Neural crest cell (in vitro differentiated cells): ENCODE measurements at places on chromosomes 7 and 10. TPM values are rescaled to one million over a fixed set of nuclear protein-coding genes. Genes with fewer than 3 reads are reported as not detected.
A peak's percentile ranks its signal among the peaks of the same experiment; 100 is the strongest.

UBE2D4 gene
- total RNA-seq, result 14.1 and 15.6 TPM in 2 replicates

SYPL1 gene
- total RNA-seq, result 39.4 and 42.2 TPM in 2 replicates

KIAA1217 gene
- total RNA-seq, result 8.8 and 10.5 TPM in 2 replicates

SFRP4 gene
- total RNA-seq, result not detected in 2 replicates

ZDHHC16 gene
- 58.1 and 58.2 TPM in 2 replicates for total RNA-seq

ADCYAP1R1 gene
- total RNA-seq, result 8.8 and 9.0 TPM in 2 replicates

DNA sequence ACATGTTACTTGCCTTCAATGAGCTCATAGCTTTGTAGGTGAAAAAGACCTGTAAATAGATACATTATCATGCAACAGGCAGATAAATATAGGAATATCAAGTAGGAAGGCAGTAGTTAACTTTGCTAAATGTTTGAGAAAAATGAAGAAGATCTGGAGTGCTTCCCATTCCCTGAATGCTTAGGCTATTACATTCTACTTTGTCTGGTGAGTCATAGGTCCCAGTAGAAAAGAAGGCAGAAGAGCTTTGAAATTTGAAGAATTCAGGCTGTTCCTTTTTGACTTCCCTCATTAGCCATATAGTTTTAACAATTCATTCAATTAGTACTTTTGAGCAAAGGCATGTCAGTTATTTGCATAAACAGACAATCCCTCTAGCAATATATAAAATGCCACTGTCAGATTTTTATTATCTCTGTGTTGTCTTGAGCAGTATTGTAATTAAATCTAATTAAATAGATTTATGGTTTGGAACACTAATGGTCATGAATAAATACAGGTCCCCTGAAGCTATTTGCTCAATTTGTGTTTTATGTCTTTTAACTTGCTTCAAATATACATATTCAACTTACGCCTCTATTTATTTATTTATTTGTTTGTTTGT, 875.0 kb downstream of the REEP3 start:
- no peak for DNase-seq

- no peak for DNase-seq
These were observed 24.9 kb upstream of the SLF2 start for GRCh38 chr10:100887761-100888296.

GRCh38 chr10:88810196-88810961, 7.8 kb downstream of the LIPM start:
- no peak for DNase-seq

DNA sequence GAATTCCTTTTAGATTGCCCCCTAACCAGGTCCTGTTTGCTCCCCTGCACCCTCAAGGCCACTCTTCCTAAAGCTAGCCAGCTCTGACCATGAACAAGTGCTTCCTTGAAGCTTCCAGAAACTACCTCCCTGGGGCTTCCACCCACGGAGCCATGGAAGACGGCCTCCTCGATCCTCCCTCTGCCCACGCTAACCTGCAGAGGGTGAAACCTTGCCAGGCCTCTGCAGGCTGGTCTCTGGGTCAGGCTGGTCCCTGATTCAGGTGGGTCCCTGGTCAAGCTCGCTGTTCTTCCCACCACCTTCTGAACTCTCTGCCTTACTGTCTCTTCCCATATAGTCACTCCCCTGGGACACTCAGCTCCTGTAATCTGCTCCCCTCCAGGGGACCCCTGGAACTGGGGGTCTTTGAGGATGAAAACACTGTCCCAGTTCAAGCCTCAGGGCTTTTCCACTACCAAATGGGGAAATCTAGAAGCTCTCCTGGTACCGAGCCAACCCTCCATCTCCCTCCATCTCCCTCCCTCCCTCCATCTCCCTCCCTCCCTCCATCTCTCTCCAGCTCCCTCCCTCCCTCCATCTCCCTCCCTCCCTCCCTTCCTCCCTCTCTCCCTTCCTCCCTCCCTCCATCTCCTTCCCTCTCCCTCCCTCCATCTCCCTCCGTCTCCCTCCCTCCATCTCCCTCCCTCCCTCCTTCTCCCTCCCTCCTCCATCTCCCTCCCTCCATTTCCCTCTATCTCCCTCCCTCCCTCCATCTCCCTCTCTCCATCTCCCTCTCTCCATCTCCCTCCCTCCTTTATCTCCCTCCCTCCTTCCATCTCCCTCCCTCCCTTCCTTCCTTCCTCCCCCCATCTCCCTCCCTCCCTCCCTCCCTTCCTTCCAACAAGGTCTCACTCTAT, 2.9 kb downstream of the MLXIPL start:
- no peak for DNase-seq

GRCh38 chr10:12382157-12382548, 32.8 kb downstream of the CAMK1D start:
- DNase-seq, result no peak

DNA sequence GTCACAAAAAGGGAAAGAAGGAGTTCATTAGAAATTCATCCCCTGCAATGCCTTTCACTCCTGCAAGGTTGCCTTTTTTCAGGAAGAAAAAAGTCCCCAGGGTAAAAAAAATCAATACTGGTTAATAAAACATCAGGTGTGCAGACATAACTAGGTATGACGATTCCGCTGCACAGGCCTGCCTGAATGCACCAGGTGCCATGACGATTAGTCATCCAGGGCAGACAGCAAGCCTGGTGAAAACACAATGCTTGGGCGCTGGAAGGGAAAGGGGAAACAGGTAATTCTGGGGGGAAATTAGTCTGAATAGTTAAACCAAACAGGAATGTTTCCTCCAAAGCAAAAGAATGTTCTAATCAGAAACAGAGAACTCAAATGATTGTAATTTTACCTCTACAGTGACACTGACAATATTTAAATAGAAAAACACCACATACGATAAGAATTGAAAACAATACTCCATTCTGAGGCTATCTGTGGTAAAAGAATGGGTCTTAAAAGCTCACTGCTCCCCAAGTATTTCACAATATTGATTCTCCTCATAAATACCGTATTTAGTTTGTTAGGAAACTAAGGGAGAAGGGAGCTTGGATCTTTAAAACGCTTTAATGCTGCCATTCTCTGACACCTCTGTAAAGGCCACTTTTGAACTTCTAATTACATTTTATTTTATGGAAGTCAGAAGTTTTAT, 45.2 kb downstream of the VPS41 start:
- DNase-seq, result no peak

DNA sequence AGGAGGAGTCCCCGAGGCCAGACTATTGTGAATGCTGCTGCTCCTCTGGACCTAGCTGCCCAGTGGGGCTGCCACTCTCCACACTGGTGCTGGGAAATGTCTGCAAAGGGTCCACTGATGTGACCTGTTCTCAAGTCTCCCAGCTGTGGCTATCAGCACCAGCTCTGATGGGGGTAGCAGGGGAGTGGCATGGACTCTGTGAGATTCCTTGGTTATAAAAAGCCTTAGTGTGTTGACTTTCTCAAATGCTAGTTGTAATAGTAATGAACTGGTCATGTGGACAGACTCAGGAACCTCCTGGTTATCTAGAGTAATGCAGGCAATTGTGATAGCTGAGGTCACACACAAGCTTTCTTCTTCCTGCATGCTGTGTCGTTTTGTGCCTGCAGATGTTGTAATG, 34.1 kb upstream of the ARMC3 start:
- DNase-seq, result no peak

- no peak for DNase-seq
These were observed 141.9 kb upstream of the PRSS1 start for GRCh38 chr7:142607351-142607750.

DNA sequence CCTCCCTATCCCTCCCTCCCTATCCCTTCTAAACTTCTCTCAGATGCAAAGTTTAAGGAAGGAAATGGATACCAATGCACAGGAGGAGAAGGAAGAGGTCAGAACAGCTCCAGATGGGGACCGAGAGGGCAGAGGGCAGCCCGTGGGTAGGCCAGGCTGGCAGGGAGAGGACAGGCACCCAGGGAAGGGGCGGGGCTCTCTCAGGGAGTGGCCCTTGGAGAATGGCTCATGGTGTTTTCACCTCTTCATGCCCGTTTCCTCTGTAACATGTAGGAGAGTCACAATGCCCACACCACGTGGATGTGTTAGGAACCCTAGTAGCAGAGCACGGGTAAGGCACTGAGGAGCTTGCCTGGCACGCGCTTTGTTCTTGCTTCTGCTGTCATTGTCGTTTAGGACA, 264.5 kb downstream of the CELF2 start:
- no peak for DNase-seq

- DNase-seq, result peak; percentile 92
These were observed at the start of gene PRPF18 for GRCh38 chr10:13586676-13587355. Gene PRPF18, plus strand, starts transcription at chr10:13586965. Its CDS starts 122 bp downstream, at chr10:13587087.

- no peak for DNase-seq
These were observed 44.8 kb upstream of the ADO start for GRCh38 chr10:62759599-62760175.

DNA sequence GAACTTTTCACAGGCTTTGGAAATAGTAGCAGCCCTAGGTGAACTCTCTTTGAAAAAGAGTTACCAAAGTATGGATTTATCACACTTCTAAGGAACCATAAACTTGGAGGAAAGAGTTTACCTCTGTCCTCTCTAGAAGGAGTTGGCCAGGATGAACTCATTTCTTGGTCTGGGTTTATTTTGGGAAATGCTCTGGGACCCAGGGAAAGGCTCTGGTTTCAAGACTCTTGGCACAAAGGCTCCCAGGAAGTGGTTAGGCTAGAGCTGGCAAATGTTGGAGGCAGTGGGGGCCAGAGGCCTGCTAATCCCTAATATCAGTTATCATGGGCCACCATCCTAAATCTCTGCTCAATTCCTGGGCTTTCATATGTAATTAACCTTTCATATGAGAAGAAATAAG, 36.3 kb upstream of the CDK6 start:
- no peak for DNase-seq

DNA sequence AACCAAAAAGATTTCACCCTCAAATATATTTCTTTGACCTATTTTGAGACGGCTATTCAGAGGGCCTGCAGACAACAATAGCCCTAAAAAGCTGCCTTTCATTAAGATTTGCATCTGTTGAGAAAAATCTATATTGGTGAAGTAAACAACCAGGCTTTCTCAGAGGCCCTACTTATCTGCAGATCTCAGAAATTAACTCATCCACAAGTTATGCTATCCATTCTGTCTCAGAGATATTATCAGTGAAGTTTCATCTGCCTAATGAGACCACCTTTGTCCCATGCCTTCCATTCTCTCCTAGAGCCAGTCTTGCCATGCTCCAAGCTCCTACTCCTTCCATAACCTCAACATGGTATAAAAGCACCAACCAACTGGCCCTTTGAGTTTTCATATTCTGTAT, 130.3 kb downstream of the CACNA2D1 start:
- DNase-seq, result no peak

DNA sequence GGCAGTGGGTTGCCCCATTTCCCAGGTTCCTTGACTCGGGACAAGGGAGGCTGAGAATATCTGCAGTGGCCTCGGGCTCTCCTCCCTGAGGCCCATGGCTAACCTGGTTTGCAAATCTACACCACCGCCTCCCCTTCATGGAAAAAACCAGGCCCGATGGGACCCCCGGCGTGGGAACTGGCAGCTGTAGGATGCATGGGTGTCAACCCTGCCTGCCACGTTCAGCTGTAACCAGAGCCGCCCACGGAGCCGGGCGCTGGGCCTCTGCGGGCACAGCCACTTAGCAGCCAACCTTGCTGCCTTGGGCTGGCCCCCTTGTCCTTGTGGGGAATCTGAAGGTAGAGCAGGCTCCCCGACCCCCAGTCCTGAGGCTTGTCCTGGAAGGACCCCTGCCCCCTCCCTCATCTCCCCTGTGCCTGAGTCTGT, 1.6 kb downstream of the PWWP2B start:
- DNase-seq, result no peak

- DNase-seq, result no peak
These were observed 71.7 kb downstream of the PRLHR start for GRCh38 chr10:118523775-118524174.

GRCh38 chr10:92699518-92700381, 10.0 kb downstream of the HHEX start:
- peak; percentile 46 for DNase-seq

DNA sequence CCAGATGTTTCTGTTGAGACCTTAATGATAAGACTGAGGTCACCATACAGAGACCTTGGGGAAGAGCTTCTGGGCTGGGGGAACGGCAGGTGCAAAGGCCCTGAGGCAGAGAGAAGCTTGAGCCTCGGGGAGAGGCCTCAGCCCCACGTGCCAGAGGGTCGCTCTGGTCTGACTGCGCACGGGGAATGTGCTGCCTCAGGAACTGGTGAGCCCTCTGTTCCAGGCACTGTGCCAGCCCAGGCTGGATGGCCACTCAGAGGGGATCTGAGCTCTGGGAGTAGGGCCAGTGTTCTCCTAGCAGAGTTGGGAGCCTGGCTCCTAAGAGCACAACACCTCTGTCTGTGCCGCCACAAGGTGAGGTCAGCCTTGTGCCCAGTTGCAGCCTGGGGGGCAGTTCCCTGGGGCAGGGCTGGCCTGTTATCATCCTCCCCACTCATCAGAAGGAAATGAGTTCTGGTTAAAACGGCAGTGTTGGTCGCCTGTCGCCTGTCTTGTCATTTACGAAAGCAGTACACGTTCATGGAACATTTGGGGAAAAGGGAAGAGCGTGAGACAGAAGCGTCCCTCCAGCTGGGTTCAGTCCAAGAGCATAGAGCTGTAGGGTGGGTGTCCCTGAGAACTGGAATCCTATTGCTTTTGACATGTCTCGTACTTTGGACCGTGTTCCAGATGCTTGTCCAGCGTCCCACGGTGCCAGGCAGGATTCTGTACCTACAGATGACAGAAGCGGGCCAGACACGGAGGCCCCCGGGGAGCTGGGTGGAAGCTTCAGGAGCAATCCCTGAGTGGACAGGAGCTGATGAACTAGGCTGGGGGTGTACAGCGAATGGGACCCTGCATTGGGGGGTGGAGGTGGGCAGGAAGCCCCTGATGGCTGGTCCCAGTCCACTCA, 4.3 kb downstream of the TTYH3 start:
- no peak for DNase-seq

DNA sequence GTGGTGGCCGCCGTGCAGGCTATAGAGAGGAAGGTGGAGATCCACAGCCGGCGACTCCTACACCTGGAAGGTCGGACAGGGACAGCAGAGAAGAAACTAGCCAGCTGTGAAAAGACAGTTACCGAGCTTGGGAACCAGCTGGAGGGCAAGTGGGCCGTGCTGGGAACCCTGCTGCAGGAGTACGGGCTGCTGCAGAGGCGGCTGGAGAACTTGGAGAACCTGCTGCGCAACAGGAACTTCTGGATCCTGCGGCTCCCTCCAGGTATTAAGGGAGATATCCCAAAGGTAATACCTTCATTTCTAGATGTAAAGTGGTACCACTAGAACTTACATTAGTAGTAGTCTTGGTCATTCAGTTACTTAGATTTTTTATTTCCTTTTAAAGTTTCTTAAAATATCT, 6.8 kb downstream of the ZNF398 start:
- DNase-seq, result no peak

DNA sequence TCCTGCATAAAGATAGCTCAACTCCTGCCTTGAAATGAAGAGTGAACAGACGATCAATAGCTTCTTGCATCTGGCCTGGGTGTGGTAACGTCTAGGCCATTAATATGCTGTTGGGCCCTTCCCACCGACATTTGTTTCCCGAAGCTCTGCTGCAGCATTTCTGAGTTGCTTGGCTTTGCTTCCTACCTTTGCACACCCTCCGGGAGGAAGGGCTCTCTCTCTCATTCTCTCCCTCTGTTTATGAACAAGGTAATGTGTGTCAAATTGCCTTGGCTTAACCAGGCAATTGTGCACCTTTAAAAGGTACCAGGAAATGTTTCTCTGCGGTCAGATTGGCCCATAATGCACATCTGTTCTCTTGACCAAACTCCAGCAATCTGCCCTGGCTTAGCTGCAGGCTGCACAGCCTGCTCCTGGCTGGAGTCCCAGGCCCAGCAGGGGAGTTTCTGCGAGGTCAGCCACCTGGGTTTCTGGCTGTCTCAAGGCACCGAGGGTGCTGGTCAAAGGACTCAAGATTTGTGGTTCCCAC, 223.7 kb downstream of the SNX10 start:
- no peak for DNase-seq
